ENCODE measurements at places on chromosomes 1 and 21. TPM values are rescaled to one million over a fixed set of nuclear protein-coding genes. Genes with fewer than 3 reads are reported as not detected.

DNA sequence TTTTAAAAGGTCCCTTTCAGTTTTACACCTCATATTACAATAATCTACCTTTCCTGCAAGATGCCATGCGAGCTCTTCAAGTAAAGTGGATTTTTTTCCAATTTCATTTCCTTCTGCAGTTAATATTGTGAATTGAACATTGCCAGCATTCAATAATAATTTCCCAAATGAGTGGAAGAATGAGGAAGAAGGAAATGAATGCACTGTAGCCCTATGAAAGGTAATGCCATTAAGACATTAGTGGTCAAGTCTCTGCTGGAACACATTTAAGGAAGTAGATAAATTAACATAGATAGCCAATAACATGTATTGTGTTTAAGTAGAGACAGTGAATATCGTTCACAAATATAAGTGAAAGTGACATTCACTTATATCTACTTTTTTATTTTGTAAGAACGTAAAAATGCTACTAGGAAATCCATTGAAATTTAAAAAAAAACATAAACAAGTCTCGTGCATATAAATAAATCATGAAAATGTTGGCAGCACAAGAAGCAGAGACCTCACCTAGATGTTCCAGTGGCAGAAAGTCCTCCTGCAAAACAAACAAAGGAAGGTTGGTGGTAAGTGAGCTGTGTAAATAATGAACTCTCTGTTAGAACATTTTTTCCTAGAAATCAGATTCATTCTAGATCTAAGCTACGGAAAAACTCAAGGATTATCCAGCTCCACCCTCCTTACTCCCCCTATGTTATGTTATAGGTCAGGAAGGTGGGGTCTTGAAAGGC is 17.7 kb downstream of the FCRL3 start:
- no peak for DNase-seq

DNA sequence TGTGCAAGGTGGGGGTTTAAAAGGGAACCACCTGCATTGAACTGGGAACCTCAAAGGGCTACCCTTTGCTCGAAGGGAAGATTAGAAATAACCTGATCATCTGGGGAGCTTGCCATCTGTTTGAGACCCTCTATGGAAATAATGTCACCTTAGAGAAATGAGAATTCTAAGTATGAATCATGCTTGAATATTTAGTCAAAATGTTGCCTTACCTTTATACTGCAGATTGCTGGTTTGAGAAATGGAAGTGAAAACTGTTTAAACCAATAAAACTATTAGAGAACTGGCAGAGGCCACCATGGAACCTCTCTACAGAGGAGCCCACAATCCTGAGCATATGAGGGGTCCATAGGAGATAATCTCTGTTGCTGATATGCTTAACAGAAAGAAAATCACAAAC is 131.2 kb upstream of the FAM78B start:
- DNase-seq: no peak

Gene CLCA4
- not detected for polyA plus RNA-seq

DNA sequence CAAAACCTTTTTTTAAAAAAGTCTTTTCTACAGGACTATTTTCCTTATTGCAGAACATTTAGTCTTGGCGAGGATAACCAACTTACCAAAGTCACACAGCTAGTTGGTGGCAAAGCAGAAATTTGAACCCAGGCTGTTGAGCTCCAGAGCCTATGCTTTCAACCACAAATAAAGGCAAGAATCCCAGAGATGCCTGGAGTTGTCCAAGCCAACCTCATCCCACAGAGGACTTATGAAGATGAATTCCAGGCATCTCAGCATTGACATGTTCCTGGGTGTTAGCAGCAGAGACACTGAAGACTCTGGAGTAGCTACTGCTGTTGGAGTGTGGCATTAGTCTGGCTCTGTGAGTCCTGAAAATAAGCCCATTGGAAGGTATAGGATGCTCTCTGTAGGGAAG is 287.6 kb upstream of the C1orf105 start:
- DNase-seq: no peak

GRCh38 chr1:227748496-227749182 is 13.4 kb downstream of the SNAP47 start:
- no peak for DNase-seq

DNA sequence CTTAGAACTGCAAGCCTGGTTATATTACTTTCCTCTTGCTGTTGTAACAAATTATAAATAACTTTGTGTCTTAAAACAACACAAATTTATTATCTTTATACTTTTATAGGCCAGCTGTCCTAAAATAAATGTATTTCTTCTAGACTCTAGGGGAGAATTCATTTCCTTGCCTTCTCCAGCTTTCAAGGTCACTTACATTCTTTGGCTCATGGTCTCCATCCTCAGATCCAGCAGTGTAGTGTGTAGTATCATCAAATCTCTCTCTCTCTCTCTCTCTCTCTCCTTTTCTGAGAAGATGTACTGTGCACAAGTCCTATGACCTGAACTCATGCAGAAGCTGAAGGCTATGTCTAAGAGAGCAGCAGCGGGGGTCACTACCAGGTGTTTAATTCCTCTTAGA is 1510.6 kb downstream of the MRPL39 start:
- DNase-seq: no peak

DNA sequence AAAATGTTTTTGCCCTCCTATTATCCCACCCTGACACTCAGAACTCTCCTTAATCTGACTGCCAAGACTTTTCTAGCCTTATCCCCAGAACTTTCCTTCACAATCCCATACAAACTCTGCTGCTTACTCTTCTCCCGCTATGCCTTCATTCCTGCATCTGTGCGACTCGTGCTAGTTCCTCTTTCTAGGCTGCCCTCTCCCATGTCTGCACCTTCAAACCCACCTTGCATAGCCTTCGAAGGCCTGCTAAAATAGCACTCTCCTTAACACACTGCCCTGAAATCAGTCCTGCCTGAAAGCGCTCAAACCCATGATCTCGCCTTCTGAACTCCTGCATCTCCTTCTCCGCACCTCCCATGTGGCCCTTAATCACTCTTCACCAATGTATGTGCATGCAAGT is 2.5 kb upstream of the NCF2 start:
- DNase-seq: no peak

Gene LYPLA2
- 78.0 TPM for polyA plus RNA-seq

DNA sequence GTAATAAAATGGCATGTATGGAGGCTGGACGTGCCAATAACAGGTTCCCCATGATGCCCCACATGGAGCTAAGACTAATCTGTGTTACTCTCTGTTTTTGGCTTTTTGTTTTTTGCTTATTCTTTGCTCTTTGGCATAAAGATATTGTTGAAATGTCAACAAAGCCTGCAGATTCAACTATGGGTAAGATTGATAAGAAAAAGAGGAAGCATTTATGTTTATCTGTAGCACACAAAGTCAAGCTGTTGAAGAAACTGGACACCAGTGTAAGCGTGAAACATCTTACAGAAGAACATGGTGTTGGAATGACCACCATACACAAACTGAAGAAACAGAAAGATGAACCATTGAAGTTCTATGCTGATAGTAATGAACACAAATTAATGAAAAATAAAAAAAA is 402.7 kb downstream of the LTN1 start:
- no peak for DNase-seq

GRCh38 chr1:42971841-42972291 is 13.2 kb upstream of the SLC2A1 start:
- DNase-seq: no peak

Gene CDC42BPA
- polyA plus RNA-seq: 38.6 TPM

Gene OR2T2
- not detected for polyA plus RNA-seq

Gene CFAP45
- polyA plus RNA-seq: 3.1 TPM

Gene IBA57
- 7.7 TPM for polyA plus RNA-seq

All from renal cortex interstitium (tissue), 15 donors.